ENCODE measurements at places on chromosomes 13 and 19. TPM values are rescaled to one million over a fixed set of nuclear protein-coding genes. Genes with fewer than 3 reads are reported as not detected.

GRCh38 chr19:42143341-42144234 lies 11.3 kb upstream of the POU2F2 start:
- DNase-seq: peak; percentile 28

DNA sequence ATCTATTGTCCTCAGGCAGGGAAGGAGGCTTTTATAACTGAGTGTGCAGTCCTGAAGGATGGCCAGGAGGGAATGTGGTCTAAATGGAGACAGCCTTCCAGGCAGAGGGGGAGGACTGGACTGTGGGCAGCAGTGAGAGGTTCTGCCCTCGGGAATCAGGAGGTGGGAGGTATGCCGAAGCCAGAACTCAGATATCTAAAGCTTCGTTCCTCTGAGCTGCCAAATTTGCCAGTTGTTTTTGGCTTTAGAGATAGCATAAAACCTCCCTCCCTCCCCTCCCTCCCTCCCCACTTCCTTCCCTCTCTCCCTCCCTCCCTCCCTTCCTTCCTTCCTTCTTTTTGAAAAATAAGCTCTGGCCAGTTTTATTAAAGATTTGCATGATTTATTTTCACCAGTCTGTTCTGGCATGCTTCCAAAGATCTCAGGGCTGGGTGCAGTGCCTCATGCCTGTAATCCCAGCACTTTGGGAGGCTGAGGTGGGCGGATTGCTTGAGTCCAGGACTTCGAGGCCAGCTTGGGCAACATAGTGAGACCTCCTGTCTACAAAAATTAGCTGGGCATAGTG lies 2.4 kb downstream of the MEDAG start:
- DNase-seq: no peak

DNA sequence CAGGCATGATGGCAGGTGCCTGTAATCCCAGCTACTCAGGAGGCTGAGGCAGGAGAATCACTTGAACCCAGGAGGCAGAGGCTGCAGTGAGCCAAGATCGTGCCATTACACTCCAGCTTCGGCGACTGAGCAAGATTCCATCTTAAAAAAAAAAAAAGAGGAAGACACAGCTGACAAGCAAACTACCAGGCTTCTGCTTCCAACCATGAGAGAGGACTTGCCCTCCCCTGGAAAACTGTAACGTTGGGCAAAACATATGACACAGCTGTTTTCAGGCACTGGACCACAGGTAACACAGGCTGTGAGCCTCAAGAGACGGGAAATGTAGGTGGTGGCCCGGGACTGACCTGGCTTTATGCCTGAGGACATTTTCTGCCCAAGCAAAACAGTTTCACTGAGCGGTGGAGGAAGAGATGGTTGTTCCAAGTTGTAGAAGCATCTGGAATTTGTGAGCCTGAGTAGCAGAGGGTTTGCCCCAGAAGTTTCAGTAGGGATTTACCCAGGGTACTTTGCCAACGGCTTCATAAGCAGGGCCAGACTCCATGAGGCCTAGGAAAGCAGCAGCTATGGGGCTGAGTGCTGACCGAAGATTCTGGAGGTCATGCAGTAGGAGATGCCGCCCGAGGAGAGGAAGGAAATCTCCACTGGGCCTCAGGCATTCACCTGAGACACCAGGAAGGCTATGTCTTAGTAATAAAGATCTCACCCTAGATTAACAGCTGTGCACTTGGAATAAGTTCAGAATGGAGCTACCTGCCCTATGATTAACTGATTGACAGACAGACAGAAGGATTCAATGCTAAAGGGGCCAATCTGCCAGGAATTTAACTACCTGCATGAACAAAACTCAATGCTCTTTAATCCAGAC lies 88.0 kb downstream of the ABCC4 start:
- DNase-seq: peak; percentile 39

GRCh38 chr19:38304866-38305429 lies 897 bp downstream of the C19orf33 start:
- peak; percentile 95 for DNase-seq

DNA sequence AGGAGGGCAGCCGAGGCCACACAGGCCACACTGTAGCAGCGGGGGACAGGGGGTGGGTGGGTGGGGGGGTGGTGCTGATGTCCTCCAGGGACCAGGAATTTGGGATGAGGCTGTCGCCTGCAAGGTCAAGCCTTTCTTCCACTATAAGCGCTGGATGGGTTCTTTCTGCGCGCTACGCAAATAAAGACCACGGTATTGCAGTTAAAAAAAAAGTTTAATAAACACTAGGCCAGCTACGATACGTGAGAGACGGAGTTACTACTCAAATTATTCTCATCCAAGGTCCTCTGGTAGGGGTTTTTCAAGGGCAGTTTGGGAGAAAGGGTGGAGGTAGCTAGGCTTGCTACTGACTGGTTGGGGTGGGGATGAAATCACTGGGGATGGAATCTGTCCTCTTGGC lies 508 bp upstream of the ZNF44 start:
- DNase-seq: no peak

DNA sequence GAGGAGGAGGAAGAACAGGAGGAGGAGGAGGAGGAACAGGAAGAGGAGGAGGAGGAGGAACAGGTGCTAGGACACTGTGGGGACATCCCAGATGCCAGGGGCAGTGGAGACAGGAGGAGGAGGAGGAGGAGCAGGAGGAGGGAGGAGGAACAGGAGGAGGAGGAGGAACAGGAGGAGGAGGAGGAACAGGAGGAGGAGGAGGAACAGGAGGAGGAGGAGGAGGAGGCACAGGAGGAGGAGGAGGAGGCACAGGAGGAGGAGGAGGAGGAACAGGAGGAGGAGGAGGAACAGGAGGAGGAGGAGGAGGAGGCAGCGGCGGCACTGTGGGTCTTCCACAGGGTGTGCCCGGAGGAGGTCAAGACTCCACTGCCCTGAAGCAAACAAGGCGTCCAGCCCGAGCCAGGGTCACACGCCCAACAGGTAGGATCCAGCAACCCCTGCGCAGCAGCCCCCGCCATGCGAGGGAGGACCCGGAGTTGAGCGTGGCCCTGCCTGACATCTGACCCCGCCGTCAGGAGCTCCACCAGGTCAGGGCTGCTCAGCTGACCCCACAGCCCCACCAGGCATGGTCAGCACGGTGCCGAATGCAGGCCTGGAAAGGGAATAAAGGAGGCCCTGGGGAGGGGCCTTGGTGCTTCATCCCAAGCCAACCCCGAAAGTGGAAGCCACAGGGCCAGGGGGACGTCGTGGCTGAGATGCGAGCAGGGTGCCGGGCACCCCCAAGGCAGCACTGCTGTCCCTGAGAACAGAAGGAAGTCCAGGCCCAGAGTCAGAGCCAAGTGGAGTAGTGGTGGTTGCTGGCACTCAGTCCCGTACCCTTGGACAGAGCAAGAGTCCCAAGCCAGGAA lies 9.2 kb downstream of the SBNO2 start:
- no peak for DNase-seq

Gene B3GNT3
- total RNA-seq: 41.7 TPM
